ENCODE measurements at places on chromosomes 6 and 20. TPM values are rescaled to one million over a fixed set of nuclear protein-coding genes. Genes with fewer than 3 reads are reported as not detected.

AVP gene
- not detected for total RNA-seq

MEP1A gene
- not detected for total RNA-seq

TDRD6 gene
- total RNA-seq: under 0.01 TPM

SOBP gene
- 1.9 TPM for total RNA-seq

CHRNA4 gene
- not detected for total RNA-seq

PNISR gene
- total RNA-seq: 44.8 TPM

BIRC7 gene
- 0.32 TPM for total RNA-seq

HDGFL1 gene
- total RNA-seq: not detected

ADGRG6 gene
- 33.2 TPM for total RNA-seq

L3MBTL1 gene
- total RNA-seq: 7.4 TPM

TFAP2A gene
- 2.6 TPM for total RNA-seq

RAMACL gene
- 0.43 TPM for total RNA-seq

FKBP5 gene
- 3.2 TPM for total RNA-seq

CDH26 gene
- total RNA-seq: 0.86 TPM

SOD2 gene
- 775 TPM for total RNA-seq

ZC2HC1B gene
- not detected for total RNA-seq

TBCC gene
- 38.7 TPM for total RNA-seq

FOXQ1 gene
- total RNA-seq: 0.43 TPM

MYBL2 gene
- 11.7 TPM for total RNA-seq

HLA-DMB gene
- total RNA-seq: 1.7 TPM

BPIFB2 gene
- not detected for total RNA-seq

HLA-DRB5 gene
- not detected for total RNA-seq

BMP7 gene
- total RNA-seq: not detected

ARMH2 gene
- not detected for total RNA-seq

AIF1 gene
- not detected for total RNA-seq

PGC gene
- total RNA-seq: not detected

C6orf163 gene
- total RNA-seq: 2.9 TPM
